ENCODE measurements at places on chromosomes 5 and 9.

GRCh38 chr5:177111720-177112394 lies 21.7 kb upstream of the NSD1 start:
- DNase-seq: peak; percentile 25

DNA sequence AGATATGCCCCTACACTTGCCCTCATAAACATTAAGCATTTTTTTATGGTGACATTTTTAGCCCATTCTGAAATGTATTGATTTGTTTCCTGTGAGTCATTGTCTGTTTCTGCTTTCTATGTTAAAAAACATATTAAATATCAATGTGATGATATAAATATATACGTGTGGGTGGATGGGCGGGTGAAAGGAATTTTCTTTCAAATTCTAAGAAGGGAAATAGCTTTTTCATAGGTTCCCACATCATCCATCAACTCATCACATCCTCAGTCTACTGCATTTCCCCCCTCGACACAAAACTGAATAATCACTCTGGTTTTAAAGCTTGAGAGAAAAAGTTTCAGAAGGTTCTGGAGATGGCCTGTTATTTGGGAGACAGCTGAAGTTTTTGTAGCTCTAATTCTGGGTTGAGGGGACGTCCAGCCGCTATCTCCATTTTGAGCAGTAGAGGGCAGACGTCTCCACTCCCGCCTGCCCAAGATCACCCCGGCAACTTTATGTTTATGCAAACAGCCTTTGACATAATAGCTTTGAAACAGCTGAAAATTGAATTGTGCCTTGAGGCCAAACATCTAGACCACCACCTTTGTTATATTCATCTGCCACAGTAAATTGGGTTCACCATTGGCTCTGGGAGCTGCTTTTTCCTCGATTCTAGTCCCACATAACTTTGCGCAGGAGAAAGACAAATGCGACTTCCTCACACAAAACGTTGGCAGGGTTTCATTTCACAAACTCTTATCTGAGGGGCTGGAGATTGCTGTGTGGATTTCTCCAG lies 216.2 kb upstream of the CLINT1 start:
- DNase-seq: peak; percentile 73

- DNase-seq: no peak
Observed at GRCh38 chr9:122111413-122112085, 18.4 kb upstream of the TTLL11 start.

GRCh38 chr9:130453487-130453886 lies 8.7 kb downstream of the ASS1 start:
- peak; percentile 20 for DNase-seq

- DNase-seq: no peak
Observed at GRCh38 chr9:127161081-127161624, 38.7 kb upstream of the ANGPTL2 start.

GRCh38 chr5:15664961-15665360 lies 165.0 kb downstream of the FBXL7 start:
- no peak for DNase-seq

DNA sequence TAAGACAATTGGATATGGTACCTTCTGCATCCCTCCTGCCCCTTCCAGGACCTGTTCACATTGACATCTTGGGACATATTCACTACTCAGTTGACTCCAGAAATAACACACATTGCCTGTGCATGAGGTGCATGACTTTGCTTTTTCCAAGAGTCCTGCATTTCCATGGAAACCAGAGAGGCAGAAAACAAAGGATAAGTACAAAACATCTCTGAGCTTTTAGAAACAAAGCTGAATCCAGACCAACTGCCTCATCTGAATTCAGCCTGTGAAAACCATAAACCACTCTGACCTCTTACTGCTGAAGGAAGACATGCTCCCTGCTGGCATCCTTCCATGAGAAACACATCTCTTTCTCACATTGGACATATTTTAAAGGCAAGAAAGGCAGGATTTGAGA lies 695.1 kb downstream of the TAF11L14 start:
- DNase-seq: no peak

DNA sequence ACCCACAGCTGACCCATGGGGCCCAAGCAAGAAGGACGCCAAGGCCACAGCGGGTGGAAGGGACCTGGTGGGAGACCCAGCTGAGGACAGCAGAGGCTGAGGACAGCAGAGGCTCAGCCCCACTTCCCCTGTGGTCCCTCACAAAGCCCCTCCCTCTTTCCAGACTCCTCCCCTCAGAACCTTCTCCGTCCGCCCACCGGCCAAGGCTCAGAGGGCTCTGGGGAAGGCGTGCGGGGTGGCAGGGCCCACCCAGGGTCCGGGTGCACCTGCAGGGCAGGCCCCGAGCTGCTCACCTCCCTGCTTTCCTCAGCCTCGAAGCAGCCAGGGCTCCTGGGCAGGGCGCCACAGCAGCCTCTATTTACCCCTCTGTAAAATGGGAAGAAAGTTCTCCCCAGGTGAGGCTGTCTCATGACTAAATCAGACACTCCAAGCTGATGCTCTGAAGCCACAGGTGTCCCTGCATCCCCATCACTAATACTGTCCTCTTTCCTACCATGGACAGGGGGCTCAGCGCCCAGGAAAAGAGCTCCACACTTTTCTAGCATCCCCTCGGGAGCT lies 137.9 kb upstream of the PPP1R26 start:
- DNase-seq: no peak

DNA sequence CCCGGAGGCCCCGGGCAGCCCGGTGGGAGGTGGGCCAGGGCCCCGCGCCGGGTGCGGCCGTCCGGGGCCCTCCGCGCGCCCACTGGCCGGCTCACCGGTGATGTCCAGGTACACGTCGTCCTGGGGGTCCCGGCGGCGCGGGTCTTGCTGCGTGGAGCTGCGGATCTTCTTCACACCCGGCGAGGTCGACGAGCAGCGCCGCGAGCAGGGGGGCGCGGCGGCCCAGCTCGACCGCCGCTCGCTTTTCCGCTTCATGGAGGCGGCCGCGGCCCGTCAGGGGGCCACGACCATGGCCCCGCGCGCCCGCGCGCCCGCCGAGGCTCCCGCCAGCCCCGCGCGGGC lies 548 bp downstream of the CDC14B start:
- DNase-seq: no peak

GRCh38 chr9:124747065-124747464 lies 24.0 kb downstream of the NR6A1 start:
- no peak for DNase-seq

DNA sequence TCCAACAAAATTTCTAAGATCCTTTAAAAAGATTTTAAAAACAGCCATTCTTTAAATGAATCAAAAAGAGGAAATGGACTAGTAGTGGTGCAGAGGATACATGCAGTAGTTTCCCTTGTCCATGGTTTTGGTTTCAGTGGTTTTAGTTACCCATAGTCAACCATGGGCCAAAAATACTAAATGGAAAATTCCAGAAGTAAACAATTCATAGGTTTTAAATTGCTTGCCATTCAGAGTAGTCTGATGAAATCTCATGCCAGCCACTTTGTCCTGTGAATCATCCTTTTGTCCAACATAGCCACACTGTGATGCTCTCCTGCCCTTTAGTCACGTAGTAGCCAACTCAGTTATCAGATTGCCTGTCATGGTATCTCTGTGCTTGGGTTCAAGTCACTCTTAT lies 286.1 kb downstream of the ANXA1 start:
- no peak for DNase-seq

DNA sequence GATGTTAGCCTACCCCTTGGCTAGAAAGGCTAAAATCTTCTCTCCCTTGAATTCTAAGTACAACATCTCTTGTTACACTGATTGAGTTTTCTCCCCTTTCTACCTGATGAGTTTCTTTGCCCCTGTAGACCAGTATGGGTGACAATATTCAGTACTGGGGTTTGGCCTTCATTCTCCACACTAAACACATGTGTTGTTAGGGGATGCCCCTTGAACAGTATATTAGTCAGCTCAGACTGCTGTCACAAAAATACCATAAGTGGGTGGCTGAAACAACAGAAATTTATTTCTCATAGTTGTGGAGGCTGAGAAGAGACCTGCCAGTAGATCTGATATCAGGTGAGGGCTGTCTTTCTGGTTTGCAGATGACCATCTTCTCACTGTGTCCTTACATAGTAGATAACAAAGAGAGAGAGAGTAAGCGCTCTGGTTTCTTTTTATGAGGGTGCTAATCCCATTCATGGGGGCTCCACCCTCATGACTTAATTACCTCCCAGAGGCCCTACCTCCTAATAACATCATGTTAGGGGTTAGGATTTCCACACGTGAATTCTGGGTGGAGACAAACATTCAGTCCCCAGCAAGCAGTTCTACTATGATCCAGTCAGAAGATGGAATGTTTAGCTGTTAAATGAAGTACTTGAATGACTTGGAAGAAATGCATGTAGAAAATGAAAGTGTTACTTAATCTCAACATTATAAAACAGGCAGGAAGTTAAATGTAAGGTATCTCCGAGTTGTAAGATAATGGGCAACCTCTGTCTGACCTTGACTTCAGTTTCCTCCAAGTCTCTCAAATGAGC lies 17.5 kb downstream of the VLDLR start:
- no peak for DNase-seq

- DNase-seq: no peak
Observed at GRCh38 chr5:83687124-83687619, 33.5 kb downstream of the HAPLN1 start.

DNA sequence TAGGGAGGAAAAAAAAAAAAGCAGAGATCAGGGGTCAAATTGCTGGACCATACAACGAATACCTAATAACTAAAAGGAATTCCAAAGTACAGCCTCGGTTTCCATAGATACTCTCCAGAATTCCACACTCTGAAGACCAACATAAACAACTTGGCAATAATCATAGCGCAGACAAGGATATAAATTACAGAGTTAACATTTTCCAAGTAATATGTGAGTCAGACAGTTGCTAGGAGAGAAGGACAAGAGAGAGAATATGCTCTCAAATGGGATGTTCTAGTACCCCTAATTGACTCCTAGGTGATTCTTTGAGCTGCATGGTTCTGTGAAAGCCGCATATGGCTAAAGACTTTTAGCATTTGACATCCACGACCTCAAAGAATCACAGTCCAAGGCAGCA lies 165.2 kb downstream of the FRMD3 start:
- DNase-seq: no peak

- no peak for DNase-seq
Observed at GRCh38 chr5:135490245-135491037, 38.3 kb upstream of the TIFAB start.

GRCh38 chr5:115544043-115544435 lies 536 bp downstream of the FEM1C start:
- no peak for DNase-seq

- no peak for DNase-seq
Observed at GRCh38 chr5:9851458-9851857, 221.3 kb upstream of the TAS2R1 start.

DNA sequence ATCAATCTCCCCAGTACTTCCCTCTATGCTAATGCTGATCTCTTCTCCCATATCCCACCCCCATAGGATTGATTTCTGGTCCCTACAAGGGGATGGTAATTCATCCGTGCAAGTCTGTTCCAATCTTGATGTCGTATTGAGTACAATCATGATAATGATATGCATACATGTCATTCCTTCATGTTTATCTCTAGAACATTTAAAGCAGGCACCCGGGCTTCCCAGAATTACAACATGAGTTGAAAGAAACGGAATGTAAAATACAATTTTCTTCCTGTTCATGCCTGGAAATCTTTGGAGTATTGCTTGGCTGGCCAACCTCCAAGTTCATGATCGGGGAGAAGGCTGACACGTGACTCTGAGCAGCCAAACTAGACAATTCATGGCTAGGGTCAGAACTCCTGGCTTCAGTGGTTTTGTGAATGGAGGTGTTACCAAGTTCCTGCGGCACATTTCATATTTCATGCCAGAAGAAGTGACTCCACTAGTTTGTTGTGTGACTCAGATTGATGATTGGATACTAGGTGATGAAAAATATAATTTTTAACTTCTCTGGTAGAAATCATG lies 66.6 kb downstream of the C9orf152 start:
- no peak for DNase-seq

DNA sequence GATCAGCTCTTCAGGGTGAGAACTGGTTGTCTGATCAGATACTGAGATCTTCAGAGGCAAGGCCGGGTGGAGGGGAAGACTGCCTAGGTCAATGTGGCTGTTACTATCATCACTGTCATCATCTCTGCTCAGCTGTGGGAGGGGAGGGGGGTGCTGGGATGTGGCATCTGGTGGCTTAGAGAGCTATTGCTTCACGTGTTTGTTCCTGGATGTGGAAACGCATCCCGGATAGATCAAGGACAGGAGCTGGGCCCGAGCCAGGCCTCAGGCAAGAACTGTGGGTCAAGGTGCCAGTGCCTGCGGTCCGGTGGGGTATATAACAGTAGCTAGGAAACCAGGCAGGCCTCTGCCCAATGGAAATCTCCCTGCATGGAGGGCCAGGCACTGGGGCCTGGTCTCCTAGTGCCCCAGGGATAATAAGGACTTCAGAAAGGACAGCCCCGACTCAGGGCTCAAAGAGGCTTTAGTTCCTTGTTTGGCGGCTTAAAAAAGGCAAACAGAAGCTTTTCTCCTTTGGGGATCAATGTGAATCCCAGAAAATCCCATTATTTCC lies 30.3 kb upstream of the TIFAB start:
- no peak for DNase-seq

DNA sequence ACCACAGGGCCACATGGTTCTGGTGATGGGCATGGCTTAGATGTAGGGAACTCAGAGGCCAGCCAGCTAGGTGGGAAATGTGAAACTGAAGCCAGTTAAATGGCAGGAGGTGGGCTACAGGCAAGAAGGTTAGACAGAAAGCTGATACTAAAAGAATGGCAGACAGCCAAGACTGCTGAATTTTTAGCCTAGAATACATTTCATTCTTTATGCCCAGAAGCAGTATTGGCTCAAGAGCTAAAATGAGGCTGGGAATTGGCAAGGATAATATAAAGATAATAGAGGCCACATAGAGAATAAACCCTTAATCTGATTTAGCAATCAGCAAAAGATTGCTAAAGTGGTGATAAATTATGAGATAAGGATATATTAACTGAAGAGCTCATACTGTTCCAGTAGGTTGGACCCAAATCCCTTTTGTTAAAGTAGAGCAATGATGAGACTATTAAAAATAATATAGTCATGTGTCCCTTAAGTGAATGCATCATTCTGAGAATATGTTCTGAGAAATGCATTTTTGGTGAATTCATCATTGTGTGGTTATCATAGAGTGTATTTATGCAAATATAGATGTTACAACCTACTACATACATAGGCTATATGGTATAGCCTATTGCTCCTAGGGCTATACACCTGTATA lies 234.3 kb downstream of the CHSY3 start:
- DNase-seq: no peak

- no peak for DNase-seq
Observed at GRCh38 chr9:27154908-27155307, 45.9 kb downstream of the TEK start.

- DNase-seq: no peak
Observed at GRCh38 chr5:148141645-148142044, 26.7 kb upstream of the SPINK14 start.

All from NCI-H1436 (cell line).